ENCODE measurements at places on chromosomes 1 and 21.

GRCh38 chr1:17612831-17613230 is 73.3 kb downstream of the ARHGEF10L start:
- no peak for DNase-seq

GRCh38 chr1:46735708-46736324 is 16.9 kb upstream of the EFCAB14 start:
- peak; percentile 29 for DNase-seq

DNA sequence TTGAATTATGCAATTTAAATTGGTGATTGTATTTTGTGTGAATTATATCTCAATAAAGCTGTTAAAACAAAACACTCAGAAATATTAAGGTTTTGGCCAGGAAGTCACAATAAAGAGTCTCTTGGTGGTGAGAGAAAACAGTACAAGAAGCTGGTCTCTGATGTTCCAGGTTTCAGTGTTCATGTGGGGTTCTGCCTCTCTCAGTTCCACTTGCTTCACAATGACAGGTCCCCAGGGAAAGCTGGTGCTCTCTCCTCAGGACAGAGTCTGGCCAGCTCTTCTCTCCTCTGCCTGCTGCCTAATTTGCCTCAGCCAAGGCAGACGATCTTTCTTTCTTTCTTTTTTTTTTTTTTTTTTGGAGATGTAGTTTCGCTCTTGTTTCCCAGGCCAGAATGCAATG is 342.9 kb upstream of the PLXNA2 start:
- DNase-seq = no peak

DNA sequence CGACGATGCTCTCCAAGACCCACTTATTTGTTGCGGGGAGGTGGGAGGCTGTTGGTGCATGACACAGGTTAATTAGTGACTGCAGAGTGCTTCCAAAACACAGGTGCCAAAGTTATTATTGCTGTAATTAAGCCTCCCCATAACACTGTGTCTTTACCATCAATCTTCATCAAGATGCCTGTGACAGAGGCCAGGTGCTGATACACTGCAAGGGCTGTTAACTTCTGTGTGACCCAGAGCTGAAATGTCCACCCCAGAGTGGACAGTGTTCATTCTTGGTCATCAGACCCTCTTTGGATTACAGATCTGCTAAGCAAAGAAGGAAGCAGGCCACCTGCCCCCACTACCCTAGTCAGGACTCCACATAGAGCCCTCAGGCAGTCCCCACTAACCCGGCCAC is 55.5 kb downstream of the CAPN8 start:
- DNase-seq = no peak

- DNase-seq = no peak
These were observed 483.4 kb downstream of the PLPP3 start for GRCh38 chr1:56095696-56096665.

GRCh38 chr21:44405948-44406872 is 49.1 kb upstream of the LRRC3 start:
- DNase-seq = no peak

DNA sequence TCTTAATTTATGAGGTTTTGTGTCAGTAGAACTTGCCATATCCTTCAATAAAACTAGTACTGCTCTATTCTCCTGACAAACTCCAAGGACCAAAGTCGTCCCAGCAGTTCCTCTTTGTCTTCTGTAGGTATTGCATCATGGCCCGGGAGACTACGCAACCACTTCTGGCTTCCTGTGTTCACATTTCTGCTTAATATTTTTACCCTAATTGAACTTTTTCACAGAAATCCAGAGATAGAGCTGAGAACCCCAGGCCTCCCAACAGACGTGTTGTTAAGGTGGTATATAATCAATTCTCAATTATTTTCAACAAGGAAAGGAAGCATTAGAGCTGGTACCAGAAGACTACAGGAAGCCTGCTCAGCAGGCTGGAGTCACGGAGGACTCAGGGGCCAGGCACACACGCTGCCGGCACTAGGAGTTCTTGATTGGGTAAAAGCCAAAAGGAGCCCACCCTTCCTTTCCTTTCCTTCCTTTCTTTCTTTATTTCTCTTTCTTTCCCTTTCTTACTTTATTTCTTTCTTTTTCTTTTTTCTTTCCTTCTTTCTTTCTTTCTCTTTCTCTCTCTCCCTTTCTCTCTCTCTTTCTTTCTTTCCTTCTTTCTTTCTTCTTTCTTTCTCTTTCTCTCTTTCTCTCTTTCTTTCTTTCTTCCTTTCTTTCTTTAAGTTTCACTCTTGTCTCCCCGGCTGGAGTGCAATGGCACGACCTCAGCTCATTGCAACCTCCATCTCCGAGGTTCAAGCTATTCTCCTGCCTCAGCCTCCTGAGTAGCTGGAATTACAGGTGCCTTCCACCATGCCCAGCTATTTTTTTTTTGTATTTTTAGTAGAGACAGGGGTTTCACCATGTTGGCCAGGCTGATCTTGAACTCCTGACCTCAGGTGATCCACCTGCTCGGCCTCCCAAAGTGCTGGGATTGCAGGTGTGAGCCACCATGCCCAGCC is 173.7 kb downstream of the ZBTB18 start:
- DNase-seq = peak; percentile 9

DNA sequence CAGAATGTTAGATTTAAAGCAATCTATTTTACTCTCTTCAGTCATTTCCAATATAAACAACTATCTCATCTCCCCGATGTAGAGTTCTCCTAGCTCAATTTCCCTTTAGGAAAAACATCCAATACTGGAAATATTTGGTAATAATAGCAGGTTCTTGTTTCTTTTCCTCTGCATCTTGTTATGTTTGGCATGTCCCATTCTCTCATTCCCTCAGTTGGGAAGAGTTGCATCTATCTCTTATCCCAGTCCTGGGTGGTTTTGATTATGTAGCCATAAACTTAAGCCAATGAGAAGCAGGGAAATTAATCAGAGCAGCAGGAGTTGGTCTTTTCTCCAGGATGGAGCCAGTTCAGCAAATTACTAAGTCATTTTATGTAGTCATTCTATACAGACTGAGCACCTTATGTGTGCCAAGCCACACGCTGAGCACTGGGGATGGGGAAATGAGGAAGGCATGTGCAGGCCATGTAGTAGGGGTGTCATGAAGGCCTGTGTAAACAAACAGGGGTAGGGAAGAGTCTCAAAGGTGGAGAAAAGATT is 418.2 kb upstream of the NFIA start:
- DNase-seq = no peak

DNA sequence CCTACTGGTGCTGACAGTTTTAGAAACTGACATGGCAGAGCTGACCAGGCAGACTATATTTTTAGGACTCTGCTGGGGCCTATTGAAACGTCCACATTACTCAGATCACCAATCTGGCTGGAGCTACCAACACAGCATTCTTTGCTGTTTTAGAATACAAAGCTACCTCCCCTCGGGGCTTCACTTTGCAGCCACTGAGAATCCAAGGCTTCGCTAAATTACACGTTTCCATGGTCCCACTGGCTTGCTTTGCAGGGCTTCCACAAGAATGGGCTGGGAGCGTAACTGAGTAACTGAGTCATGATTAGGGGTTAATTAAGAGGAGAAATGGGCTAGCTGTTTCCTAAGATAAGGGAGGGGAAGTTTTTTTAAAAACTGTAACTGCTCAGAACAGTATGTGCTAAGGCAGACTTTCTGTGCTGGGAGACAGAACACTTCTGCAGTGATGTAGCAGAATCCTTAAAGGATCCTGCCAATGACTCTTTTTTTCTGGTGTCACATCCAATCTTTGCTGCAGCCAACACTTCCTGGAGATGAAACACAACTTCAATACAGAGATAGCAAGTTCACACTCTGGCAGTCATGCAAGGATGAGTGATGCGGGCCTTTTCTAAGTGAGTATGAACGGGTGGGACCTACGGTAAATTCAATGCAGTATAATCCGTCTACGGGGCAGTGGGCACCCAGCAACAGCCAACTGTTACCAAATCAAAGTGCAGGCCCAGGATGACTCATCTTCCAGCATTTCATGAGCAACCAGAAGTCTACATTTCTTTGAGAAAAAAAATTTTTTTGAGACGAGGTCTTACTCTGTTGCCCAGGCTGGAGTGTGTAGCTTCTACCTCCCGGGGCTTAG is 21.5 kb downstream of the NDUFS5 start:
- DNase-seq = no peak

DNA sequence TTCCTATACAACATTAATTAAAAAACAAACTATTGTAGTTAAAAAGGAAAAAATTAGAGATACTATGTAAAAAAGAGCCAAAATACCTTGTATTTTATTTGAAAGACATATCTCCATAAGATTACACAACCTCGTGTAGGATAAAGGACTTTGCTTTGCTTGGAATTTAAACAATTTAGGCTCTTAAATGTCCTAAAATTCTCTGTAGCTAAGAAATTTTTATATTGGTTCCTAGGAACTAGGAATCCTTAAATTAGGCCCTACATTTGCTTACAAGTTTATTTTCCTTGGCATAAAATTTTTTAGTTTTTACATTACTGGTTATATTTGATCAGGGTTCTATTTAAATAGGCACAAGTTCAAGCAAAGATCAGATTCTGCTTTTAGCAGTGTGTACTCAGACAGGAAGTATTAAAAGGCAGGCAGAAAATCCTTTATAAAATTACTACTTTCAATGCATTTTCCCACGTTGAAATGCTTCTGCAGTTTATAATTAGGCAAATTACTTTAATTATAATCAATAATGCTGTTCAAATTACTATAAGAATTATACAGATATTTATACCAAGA is 3.4 kb upstream of the ANGPTL3 start:
- DNase-seq = no peak

DNA sequence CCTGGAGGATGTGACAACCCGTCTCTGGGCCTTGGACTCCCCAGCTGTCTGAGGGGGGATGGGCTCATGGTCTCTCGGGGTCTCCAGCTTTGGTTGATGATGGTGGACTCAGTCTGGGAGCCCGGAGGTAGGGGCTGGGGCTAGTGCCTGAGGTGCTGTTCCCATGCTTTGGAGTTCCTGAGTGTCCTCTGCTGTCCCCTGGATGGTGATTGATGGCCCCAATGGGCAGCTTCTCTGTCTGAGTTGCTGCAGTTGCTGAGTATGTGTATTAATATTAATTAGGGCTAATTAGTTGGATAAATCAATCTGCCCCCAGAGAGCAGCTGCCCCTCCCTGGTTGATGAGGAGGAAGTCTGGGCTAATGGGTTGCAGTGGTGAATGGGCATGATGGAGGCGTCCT is 30.6 kb downstream of the FAAH start:
- no peak for DNase-seq

GRCh38 chr21:16797966-16798365 is 714.9 kb upstream of the CXADR start:
- DNase-seq = no peak

- no peak for DNase-seq
These were observed 7.0 kb upstream of the C1orf146 start for GRCh38 chr1:92210701-92211100.

DNA sequence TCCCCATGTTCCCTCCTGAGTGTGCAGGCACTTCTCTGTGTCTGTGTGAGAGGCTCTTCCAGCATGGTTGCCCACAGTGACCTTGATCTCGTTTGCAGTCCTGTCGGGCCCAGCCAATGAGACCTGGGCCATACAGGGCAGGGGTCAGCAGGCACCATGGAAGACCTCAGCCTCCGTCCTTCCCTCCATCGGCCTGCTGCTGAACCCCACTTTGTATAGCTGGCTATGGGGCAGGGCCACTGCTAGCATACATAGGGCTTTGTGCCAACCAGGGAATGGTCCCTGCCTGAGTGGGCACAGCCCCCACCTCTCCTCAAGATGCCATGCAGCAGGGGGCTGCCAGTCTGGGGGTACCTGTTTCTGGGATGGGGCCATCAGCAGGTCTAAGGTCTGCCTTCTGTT is 3.8 kb downstream of the C1orf35 start:
- DNase-seq = no peak

- peak; percentile 51 for DNase-seq
These were observed 44.3 kb upstream of the GTF2B start for GRCh38 chr1:88935522-88936222.

DNA sequence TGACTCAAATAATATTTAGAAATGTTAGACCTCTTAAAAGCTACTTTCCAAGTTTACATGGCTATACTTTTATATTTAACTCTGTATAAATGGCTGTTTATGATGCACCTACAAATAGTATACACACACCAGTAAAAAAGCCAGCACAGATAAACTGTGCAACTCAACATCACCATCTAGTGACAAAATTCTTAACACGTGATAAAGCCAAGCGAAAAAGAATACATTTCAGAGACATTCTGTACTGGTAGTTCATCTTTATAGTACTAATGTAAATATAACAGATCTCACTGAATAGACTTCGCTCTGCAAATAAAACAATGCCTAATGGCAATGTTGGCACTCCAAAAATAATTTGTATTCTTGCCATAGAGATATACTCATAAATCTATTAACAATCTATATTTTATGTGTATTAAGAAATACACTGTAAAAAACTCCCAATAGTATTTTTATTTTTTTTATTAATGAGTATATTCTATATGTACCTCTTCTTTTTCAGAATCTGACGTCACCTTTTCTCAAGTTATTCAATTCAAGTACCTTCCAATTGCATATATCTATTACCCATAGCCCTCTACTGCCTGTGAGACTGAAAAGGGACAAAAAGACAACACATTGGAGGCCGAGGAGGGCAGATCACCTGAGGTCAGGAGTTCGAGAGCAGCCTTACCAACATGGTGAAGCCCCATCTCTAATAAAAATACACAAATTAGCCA is 100.2 kb downstream of the DPYD start:
- DNase-seq = peak; percentile 30

GRCh38 chr1:241816008-241816407 is 32.0 kb upstream of the EXO1 start:
- DNase-seq = no peak

GRCh38 chr1:2921970-2922686 is 99.1 kb upstream of the ACTRT2 start:
- DNase-seq = peak; percentile 10

DNA sequence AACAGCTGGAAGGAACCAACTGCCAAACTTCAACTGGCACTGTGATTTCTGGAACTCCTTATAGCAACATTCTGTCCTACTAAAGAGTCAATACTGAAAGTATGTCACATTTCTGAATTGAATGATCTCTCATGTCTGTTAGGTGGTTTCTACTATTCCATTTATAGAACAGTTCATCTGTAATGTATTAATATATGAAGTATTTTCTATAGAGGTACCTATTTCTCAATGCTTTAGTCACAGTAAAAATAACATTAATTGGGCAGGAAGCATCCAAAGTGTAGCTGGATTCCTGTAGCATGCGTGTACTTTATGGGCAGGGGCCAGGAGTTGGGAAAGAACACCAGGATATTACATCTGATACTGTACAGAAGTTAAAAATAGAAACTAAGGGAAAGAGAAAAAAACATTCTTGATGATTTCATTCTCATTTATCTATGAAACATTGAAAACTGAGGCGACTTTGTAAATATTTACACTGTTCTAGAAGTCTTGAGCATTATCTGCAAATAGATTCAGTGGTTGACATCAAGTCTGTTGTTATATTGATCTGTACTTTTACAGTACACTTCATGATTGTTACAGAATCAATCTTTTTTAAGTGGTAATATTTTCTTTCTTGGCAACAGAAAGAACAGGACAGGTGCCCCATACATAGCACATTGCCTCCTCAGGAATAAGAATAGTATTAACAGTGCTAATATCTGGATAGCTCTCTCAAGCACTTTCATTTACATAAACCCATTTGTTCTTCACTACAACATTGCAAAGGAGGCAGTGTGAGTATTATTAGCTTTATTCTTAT is 6.2 kb upstream of the ZNF281 start:
- no peak for DNase-seq

Measured in CD4-positive, alpha-beta T cell treated with Interleukin-17A for 1 hour (primary cell).